ENCODE measurements at places on chromosomes 7 and 10. TPM values are rescaled to one million over a fixed set of nuclear protein-coding genes. Genes with fewer than 3 reads are reported as not detected.

The CFAP58 gene
- 0.59 TPM for total RNA-seq

The RHBDD2 gene
- total RNA-seq: 21.5 TPM

The OR2A7 gene
- total RNA-seq: 1.6 TPM

The SEMA3D gene
- total RNA-seq: not detected

The RAPGEF5 gene
- total RNA-seq: 0.21 TPM

The TLX1 gene
- total RNA-seq: not detected

The INHBA gene
- not detected for total RNA-seq

The TMEM236 gene
- not detected for total RNA-seq

The UTF1 gene
- total RNA-seq: not detected

The RADIL gene
- 0.55 TPM for total RNA-seq

The KLHL7 gene
- total RNA-seq: 26.4 TPM

The SRGN gene
- 198 TPM for total RNA-seq

The NUDT5 gene
- 97.1 TPM for total RNA-seq

The CUBN gene
- total RNA-seq: 0.37 TPM

The OR9A2 gene
- total RNA-seq: not detected

The SLC13A1 gene
- not detected for total RNA-seq

The SAMD9 gene
- 3.1 TPM for total RNA-seq

The ZNF503 gene
- 0.07 TPM for total RNA-seq

The C10orf143 gene
- 3.5 TPM for total RNA-seq

The ABCA13 gene
- total RNA-seq: not detected

The NUTM2B gene
- 0.49 TPM for total RNA-seq

The CFAP46 gene
- not detected for total RNA-seq

The CHRM2 gene
- total RNA-seq: not detected
